CD4-positive, alpha-beta T cell treated with Interleukin-10 for 1 hour (primary cell): ENCODE measurements at places on chromosomes 7 and 10.

GRCh38 chr7:83836028-83836427, 187.1 kb upstream of the SEMA3E start:
- DNase-seq: no peak

- no peak for DNase-seq
These were observed 126.8 kb downstream of the SKIDA1 start for GRCh38 chr10:21398563-21399231.

DNA sequence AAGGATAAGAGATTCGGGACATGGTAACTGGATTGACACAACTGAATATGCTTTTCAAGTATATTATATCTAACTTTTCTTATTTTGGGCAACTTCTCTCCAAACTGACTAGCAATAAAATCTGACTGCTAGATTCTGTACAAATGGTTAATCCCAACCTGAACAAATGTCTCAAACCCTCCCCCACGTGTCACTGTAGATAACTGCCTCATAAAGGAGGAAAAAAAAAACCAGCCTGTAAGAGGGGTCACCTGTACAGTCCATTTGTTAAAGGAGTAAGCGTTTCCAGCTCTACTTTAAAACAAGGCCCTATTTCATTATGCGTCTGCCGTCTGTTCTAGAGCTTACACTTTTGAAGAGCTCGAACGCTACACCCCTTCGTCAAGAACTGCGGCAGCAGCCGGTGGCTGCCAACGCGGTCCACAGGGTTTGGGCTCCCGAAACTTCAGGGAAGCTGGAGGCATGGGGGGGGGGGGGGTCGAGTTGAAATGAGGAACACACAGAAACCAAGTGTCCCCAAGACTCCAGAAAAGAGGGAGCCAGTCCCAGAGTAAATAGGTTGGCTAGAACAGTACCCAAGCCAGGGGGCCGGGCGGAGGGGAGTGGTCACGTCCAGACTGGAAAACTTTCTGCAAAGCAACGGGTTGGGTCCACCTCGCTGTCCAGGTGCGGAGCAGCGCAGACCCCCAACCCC, 492 bp downstream of the COG5 start:
- DNase-seq: no peak

DNA sequence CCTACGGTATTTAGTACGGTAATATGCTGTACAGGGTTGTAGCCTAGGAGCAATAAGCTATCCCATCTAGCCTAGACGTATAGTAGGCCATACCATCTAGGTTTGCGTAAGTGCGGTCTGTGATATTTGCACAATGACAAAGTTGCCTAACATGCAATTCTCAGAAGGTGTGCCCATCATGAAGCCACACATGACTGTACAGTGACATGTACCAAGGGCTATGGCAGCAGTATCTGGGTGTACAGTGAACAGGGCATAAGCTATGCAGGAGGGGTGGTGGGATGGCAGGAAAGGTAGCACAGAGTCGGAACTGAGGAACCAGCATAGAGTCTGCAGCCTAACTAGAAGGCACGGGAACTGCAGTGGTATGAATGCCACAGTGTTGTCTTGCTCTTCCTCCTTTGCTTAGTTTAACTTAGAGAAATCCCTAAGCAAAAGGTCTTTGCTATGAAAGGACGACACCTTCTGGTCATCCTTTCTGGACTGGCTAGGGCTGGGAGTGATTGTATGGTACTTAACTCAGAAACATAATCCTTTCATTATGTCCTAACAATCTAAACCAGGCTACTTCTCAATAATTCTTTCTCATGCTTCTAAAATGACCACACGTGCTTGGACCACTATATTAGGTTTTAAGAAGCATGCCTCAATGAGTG, 93.5 kb downstream of the DYNC1I1 start:
- DNase-seq: no peak

DNA sequence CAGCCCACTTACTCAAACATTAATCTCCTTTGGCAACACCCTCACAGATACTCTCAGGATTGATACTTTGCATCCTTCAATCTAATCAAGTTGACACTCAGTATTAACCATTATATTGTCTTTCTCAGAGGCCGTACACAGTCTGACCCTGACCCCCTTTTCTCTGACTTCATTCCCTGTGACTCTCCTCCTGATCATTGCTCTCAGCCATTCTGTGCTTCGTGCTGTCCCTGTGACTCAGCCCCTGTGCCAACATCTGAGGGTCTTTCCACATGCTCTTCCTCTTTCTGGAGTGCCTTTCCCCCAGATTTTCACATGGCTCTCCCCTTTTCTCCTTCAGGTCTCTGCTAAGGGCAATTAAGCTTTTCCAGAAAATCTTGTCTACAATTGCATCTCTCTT, 289.0 kb upstream of the PHYHIPL start:
- no peak for DNase-seq

- no peak for DNase-seq
These were observed 97.1 kb upstream of the ARID5B start for GRCh38 chr10:61804414-61804813.

- peak; percentile 72 for DNase-seq
These were observed 140.4 kb downstream of the NRBF2 start for GRCh38 chr10:63273577-63273976.

GRCh38 chr10:14468023-14468441, 137.3 kb upstream of the FRMD4A start:
- no peak for DNase-seq

DNA sequence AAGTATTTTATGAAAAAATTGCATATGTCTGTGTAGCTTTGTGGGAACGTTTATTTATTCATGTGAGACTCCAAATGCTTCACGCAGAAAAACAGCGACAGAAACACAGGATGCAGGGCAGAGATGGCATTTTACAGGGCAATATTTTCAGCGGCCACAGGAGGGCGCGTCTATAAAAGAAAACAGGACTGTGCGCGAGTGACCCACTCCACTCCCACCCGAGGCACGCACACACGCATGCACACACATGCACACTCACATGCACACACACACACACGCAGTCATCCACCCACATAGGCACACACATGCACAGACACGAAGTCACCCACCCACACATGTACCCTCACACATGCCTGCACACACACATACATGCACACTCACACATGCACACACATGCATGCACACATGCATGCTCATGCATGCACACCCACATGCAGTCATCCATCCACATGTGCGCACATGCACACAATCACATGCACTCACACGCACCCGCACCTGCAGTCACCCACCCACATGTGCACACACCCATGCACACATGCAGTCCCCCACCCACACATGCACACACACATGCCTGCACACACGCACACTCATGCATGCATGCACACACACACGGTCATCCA, 96.3 kb downstream of the DNAJB6 start:
- DNase-seq: peak; percentile 59

DNA sequence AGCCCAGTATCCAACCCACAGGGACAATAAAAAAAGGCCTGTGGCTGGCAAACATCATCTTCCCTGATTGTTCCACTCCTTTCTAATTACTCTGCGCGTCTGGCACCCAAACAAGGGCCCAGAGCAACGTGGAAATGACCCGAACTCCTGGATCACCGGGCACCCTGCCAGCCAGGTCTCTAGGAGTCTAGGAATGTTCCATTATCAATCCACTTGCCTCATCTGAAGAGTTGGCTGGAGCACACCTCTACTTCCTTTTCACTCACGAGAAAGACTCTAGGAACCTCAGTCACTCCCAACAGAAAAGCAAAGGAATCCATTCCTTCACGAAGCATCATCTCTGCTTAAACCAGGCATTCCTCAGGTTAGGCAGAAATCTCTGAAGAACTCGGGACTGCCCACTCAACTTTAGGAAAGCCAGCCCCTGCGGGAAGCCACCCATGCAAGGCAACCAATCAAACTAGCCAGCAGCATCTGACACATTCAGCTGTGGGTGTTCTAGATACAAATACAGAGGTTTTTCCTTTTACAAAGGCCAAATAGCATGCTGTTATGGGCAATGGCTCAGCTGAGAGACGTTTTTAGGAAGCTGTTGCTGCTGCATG, 37.7 kb downstream of the ATXN7L1 start:
- DNase-seq: no peak

GRCh38 chr10:86628311-86628710, 26.0 kb upstream of the OPN4 start:
- no peak for DNase-seq

DNA sequence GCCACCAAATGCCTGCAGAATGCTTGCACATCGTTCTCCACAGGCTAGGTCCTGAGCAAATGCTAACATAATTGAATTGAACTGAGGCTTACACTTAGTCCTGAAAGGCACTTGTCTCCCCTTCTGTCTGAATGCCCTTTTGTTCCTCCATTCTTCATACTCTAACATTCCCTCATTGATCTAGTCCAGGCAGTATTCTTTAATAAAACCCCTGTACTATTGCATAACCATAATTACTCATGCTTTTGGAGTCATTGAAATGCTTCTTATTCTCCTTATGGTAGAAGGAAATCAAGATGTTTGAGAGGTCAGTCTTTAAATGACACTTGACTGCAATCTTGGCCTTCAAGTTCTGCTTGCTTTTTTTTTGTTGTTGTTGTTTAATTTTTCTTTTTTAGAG, 7.1 kb downstream of the PI4K2A start:
- DNase-seq: no peak

- DNase-seq: no peak
These were observed 9.7 kb upstream of the BICC1 start for GRCh38 chr10:58502956-58503355.

GRCh38 chr7:96181174-96181573, 140.7 kb downstream of the SLC25A13 start:
- no peak for DNase-seq

- DNase-seq: no peak
These were observed 85.1 kb upstream of the GTF2I start for GRCh38 chr7:74572301-74572979.

GRCh38 chr7:30596014-30596641, 1.4 kb downstream of the GARS1 start:
- DNase-seq: peak; percentile 15

DNA sequence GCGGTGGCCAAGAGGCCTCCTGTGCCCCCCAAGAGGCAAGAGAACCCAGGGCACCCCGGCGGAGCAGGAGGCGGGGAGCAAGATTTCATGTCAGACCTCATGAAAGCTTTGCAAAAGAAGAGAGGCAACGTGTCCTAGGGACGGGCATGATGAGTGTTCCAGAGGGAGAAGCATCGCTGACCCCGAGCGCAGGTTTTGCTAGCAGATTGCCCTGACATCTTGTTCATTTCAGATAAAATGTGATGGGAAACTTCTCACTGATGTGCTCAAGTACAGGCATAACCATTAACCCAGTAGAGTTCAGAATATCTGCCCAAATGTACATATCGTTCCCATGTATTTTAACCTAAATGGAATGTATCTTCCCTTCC, 129.2 kb downstream of the APBB1IP start:
- DNase-seq: no peak

GRCh38 chr7:88835147-88835728, 39.7 kb upstream of the TEX47 start:
- DNase-seq: peak; percentile 1

- no peak for DNase-seq
These were observed 23.2 kb downstream of the NDUFB2 start for GRCh38 chr7:140719721-140720120.

DNA sequence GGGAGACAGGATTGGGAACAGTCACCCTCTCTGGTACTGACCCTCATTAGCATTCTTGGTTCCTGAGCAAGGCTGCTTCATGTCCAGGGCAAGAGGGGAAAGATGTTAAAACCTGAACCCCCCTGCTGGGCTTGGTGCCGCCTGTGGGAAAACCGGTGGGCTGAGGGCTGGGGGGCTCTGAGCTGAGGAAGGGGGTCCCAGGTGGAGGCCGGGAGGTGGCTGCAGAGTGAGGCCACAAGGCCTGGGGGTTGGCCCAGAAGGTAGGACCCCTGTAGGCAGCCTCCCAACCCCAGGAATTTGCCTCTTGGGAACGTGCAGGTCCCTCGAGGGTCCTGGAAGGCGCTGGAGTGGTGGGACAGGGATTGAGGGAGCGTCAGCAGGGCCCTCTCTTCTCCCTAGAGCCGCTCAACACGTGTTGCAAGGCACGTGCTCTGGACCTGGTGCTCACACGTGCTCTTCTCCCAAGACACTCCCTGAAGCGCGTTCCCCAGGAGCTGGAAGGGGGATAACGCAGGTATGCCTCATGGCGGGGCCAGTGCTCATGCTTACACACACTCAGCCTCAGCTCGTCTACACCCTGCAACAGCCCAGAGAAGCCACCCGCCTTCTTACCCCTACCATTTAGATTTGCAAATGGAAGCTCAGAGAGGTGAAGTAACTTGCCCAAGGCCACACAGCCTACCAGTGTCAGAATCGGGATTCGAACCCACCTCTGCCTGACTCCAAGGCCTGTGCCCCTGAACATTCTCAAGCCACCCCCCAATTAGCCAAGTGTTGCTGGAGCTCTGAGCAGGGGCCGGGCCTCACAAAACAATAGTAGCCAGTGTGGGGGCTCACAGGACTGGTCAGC, 64.4 kb downstream of the LHPP start:
- no peak for DNase-seq

- DNase-seq: no peak
These were observed 741.2 kb upstream of the ZWINT start for GRCh38 chr10:57102236-57102635.

GRCh38 chr7:26538689-26539088, 247.0 kb downstream of the SNX10 start:
- no peak for DNase-seq

DNA sequence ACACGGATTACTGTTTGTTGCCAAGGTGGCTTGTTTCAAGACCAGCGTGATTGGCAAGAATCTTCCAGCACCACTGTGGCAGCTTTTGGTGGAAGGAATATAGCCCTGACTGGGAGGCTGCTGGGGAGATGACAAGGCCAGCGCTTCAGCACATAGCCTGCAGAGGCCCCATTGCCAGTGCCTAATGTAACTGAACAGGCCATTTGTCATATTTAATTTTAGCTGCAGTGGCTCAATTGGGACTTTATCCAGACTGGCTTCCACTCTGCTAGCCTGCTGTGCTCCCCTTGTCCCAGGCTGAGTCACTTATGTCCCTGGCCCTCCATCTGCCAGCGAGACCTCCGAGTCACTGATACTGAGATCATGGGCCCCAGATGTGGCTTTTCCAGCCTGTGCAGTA, 483.1 kb downstream of the GALNT17 start:
- DNase-seq: no peak
